Aorta (tissue), 5 donors: ENCODE measurements at places on chromosomes 11 and 22. TPM values are rescaled to one million over a fixed set of nuclear protein-coding genes. Genes with fewer than 3 reads are reported as not detected.

SMC1B gene
- not detected for total RNA-seq

VEGFB gene
- total RNA-seq, result 131 TPM

C11orf21 gene
- total RNA-seq, result 2.1 TPM

SF1 gene
- total RNA-seq, result 267 TPM

DGAT2 gene
- 4.4 TPM for total RNA-seq

GRCh38 chr22:44151676-44152075, 29.0 kb upstream of the PARVG start:
- no peak for DNase-seq

DNA sequence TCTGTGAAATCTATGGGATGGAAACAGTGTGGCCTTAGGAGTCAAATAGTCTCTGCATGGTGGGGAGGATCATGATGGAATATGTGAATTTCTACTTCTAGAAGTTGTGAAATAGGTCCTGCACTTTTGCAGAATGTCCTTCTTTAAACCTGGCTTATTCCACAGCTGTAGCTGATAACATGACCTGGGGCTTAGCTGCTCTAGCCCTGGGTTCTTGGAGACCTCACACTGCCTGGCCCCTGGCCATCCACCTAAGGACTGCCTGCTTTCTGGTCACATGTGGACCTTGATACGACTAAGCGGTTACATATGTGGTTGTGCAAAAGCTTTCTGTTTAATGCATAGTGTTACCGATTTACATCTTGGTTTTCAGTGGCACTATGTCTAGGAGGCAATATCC, 88.2 kb downstream of the SWAP70 start:
- no peak for DNase-seq

DNA sequence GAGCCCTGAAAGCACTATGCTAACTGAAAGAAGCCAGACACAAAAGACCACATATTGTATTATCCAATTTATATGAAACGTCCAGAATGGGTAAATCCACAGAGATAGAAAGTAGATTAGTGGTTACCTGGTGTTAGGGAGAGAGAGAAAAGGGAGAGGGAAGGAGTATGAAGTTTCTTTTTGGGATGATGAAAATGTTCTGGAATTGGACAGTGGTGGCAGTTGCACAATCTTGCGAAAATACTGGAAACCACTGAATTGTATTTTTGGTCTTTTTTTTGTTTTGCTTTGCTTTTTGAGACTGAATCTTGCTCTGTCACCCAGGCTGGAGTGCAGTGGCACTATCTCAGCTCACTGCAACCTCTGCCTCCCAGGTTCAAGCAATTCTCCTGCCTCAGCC, 63.5 kb downstream of the MRTFA start:
- DNase-seq, result no peak

- no peak for DNase-seq
Observed at GRCh38 chr11:7655253-7656217, 17.8 kb downstream of the CYB5R2 start.

DNA sequence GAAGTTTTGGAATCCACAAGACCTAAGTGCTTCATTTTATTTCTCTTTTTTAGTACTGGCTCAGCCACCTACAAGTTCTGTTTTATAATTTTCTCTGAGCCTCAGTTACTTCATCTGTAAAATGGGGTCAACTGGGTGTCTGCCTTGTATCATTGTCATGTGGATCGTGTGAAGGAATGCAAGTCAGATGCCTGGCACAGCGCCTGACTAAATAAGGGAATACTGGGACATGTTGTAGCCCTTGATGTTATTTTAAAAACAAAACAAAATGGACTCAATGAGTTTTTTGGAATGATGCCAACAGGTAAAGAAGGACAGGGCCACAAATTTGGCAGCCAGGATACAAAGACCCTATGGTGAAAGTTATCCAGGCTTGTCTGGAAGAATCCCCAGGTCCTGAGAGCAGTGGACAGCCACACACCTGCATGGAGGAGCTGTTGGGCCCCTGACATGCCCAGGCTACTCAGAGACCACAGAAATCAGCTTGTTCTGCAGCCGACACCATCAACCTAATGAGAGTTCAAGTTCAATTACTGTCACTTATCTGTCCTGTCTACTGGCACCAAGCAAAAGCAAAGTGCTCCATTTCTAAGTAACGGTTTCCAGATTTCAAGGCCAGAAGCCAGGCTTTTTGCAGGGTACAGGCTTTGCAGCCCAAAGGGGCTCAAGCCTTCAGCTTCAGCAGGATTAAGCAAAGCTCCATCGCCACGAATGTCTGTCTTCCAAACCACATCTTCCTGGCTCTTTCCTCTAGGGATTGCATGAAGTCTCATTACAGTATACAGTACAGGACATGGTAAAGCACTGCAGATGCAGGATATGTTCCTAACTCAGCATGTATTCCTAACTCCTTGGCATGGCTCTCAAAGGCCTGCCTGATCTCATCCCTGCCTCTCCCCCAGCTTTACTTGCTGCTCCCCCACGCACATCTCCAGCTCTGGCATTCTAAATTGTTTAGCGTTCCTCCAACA, 18.4 kb downstream of the DKK3 start:
- DNase-seq, result no peak

DNA sequence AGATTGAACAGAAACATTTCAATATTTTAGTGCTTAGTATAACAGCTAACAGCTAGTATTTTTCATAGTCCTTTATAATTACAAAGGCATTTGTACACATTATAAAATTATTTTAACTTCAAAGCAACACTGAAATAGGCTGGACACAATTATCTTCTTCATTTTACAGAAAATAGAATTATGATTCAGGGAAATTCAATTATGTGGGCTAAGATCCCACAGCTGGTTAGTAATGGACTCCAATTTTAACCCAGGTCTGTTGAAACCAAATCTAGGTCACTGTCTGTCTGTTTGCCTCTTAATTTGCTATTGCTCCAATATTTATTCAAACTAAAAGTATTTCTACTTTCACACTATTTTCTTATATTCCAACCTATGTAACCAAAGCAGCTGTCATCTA, 154.1 kb upstream of the CTSC start:
- DNase-seq, result no peak

DNA sequence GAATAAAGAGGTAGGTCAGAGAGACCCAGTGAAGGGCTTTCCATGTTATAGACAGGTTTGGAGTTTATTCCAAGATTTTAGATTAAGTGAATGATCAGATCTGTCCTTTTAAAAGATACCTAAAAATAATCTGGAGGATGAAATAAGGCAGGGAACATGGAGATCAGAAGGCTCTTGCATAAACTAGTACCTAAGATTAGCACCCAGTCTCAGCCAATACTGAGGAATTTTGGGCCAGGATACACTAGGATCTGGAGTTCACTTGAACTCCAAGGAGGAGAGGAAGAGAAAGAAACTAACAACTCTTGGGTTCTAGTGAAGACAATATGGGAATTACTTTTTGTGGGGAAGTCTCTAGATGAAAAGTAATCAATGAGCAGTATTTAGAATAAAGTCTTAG, 47.9 kb upstream of the RAPSN start:
- DNase-seq, result no peak

GRCh38 chr11:87878373-87878825, 296.8 kb downstream of the RAB38 start:
- DNase-seq, result no peak

GRCh38 chr11:116176484-116177005, 596.2 kb downstream of the BUD13 start:
- DNase-seq, result no peak

DNA sequence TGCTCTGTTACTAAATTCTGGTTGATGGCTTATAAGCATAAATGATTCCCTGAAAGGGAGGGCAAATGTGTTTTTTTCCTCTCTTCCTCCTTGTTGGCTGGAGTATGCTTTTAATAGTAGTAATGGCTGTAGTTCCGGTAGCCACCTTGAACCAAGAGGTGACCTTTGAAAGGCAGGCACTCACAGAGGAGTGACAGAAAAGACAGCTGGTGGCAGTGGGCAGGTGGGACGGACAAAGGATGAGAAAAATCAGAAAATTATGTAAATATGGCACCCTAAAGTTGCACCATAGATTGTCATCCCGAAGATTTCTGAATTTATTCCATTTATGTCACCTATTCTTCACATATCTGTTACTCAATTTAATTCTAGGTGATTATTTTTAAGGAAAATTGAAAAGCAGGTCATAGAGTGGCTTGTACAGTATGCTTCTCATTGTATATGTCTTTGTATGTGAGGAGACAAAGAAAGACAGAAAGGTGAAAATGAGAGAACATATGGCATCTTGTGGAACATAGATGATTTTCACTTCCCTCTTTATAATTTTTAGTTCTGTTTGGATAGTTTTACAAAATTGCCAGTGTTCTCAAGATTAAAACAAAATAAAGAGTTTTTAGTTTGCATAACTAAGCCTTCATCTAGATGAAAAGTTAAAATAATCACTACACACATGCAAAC, 17.0 kb downstream of the CASP12 start:
- no peak for DNase-seq

- DNase-seq, result no peak
Observed at GRCh38 chr11:111745719-111746504, 20.3 kb downstream of the PPP2R1B start.

DNA sequence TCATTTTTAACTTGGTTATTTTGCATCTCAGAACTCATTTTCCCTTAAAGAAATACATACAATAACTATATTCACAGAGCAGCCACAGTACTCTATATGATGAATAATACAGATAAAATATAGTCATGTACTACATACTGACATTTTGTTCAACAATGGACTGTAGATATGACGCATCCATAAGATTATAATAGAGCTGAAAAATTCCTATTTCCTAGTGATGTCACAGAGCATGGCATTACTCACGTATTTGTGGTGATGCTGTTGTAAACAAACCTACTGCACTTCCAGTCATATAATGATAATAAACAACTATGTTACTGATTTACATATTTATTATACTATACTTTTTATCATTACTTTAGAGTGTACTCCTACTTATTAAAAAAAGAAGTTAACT, 38.7 kb downstream of the NARS2 start:
- DNase-seq, result no peak

GRCh38 chr11:97269527-97269926, 879.7 kb downstream of the JRKL start:
- DNase-seq, result no peak

DNA sequence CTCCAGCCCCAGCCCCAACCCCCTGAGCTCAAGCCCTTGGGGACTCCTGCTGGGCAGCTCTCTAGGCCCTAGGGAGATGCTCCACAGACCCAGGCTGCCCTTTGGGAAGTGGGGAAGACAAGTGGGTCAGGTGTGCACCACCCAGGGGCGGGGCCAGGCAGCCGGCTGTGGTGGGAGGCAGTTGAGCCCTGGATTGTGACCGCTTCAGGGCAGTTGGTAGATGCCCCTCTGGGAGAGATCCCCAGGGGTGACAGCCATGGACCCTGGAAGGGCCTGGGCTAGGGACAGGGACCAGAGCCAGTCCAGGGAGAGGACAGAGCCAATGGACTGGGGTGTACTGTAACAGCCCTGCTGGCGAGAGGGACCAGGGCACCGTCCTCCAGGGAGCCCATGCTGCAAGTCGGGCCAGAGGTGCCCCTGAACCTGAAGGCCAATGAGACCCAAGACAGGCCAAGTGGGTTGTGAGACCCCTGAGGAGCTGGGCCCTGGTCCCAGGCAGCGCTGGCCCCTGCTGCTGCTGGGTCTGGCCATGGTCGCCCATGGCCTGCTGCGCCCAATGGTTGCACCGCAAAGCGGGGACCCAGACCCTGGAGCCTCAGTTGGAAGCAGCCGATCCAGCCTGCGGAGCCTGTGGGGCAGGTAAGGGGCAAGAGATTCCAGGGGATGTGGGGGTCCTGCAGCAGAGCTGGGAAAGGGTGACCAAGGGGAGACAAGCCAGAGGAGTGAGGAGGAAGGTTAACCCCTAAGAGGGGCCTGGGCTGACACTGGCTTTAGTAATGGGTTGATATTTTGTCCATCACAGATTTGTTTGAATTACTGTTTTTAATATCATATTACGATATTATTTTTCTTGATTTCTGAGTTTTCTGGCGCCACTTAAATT, at the start of gene IGLL5:
Gene IGLL5 (plus strand): TSS at position 196 of the 883 bp plus-strand sequence. CDS start 238 bp downstream, at position 434.
- no peak for DNase-seq

- DNase-seq, result no peak
Observed at GRCh38 chr22:27809226-27809603, 7.7 kb upstream of the MN1 start.

- DNase-seq, result no peak
Observed at GRCh38 chr11:7558046-7558445, 44.2 kb downstream of the PPFIBP2 start.

DNA sequence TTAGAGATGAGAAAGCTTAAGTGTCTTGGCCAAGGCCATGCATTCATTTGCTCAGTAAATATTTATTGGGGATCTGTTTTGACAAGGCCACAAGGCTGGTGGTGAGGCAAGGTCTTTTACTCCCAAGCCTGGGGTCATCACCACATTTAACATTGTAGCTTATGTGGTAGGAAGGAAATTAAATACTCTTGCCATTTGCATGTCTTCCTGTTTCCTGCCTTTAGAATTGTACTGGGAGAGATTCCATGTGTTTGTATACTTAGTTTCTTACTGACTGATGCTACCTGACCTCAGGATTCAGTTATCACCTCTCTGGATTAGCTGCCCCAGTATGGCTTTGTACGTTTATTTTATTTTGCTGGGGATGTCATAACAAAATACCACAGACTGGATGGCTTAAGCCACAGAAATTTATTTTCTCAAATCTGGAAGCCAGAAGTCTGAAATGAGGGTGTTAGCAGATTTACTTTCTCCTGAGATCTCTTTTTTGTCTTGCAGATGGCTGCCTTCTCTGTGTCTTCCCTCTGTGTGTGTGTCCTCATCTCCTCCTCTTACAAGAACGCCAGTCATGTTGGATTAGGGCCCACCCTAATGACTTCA, 44.8 kb downstream of the SPECC1L start:
- no peak for DNase-seq

DNA sequence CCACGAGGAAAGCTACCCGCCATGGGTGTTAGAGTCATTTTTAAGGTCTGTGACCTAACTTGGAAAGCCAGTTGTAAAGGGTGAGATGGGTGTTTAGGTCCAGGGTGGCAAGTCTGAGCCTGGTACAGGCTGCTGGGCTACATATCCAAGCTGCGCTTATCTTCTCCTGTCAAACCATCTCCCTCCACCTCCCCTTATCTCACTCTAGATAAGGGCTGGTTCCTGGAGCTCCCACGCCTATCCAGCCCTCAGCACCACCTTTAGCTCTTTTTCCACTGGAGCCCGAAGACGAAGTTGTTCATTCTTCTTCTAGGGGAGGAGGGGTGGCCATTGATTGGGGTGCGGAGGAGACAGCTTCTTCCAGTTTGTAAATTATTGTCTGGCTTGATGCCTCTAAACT, 48.5 kb downstream of the MICAL2 start:
- no peak for DNase-seq

GRCh38 chr11:72423840-72424239, 10.5 kb downstream of the CLPB start:
- DNase-seq, result no peak

- no peak for DNase-seq
Observed at GRCh38 chr22:33894515-33894914, 25.8 kb downstream of the LARGE1 start.

- DNase-seq, result no peak
Observed at GRCh38 chr11:59152312-59152951, 9.8 kb downstream of the FAM111A start.
